Activated T-helper 2 cell treated with anti-CD3 and anti-CD28 coated beads, Interferon-gamma antibody, Interleukin-2, Interleukin-4, amounts not matched to agents 10 μg/mL and 5 μg/mL and 100 μg/mL, durations not matched to agents 14 hours and 24 hours and 36 hours (primary cell): ENCODE measurements at places on chromosomes 2 and 18. TPM values are rescaled to one million over a fixed set of nuclear protein-coding genes. Genes with fewer than 3 reads are reported as not detected.
A peak's percentile ranks its signal among the peaks of the same experiment; 100 is the strongest.

Gene IL1R1
- 0.48 and 0.52 TPM in 2 replicates for total RNA-seq

DNA sequence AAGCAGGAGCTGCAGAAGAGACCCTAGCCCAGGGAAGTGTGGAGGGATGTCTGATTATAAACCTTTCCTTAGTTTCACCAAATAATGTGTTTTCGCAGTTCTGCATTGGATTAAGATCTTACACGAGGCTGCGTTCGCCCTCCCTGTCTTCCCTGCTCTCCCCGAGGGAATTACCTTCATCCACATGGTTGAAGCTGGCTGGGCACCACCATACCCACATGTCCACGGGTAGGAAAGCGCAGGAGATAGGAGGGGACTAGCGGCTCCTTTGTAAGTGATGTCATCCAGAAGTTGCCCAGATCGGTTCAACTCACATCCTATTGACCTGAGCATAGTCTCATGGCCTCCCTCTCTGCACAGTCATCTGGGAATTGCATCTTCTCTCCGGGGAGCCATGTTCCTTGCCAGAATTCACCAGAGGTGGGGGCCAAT, 1.1 kb downstream of the TTL start:
- H3K4me1 ChIP-seq = peaks cover 33% of the 10 kb centered on the region
- H3K27ac ChIP-seq = peak overlapping the region; percentile 77
- DNase-seq = no peak
- H3K36me3 ChIP-seq = peaks cover 36% of the 10 kb centered on the region
- H3K27me3 ChIP-seq = no peaks in the 10 kb centered on the region

Gene DSEL
- total RNA-seq = 0.05 TPM in 1 of 2 replicates, not detected in the other

DNA sequence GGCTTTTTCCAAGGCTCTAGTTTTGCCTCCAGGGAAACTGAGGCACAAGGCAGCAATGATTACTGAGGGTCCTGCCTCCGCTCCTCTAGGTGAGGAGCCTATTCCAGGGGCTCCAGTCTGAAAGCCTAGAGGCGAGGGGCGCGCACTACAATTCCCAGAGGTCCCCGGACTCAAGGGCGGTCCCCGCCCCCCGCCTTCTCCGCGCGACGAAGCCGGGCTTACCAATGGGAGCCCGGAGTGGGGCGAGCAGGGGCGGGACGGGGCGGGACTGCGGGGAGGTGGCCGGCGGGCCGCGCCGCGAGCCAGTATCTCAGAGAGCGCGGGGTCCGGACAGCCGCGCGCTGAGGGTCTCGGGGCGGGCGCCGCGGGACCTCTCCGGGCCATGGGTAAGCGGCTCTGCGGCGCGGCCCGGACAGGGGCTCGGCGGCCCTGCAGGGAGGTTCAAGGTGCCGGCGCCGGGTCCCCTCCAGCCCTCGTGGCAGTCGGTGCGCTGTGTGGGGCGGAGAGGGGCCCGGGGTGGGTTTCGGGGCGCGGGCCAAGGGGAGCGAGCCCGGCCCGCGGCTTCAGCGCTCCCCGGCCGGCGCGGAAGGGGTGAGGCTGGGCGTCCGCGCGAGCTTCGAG, at the start of gene ARID5A:
Gene ARID5A, plus strand, starts transcription at position 308 of the 621 bp plus-strand sequence. Its CDS starts 75 bp downstream, at position 383.
- no peaks in the 10 kb centered on the region for H3K27me3 ChIP-seq
- H3K27ac ChIP-seq = peak within 1 kb of the TSS; percentile 91
- H3K4me3 ChIP-seq = peak within 1 kb of the TSS; percentile 94
- peaks cover 66% of the 10 kb centered on the region for H3K4me1 ChIP-seq
- peaks cover 41% of the 10 kb centered on the region for H3K36me3 ChIP-seq

Gene IL37
- not detected in 2 replicates for total RNA-seq
